ENCODE measurements at places on chromosomes 16 and 17.

GRCh38 chr17:728911-729310, 3.5 kb upstream of the TLCD3A start:
- no peak for DNase-seq

GRCh38 chr17:49850772-49851386, 3.0 kb upstream of the TAC4 start:
- DNase-seq, result no peak

DNA sequence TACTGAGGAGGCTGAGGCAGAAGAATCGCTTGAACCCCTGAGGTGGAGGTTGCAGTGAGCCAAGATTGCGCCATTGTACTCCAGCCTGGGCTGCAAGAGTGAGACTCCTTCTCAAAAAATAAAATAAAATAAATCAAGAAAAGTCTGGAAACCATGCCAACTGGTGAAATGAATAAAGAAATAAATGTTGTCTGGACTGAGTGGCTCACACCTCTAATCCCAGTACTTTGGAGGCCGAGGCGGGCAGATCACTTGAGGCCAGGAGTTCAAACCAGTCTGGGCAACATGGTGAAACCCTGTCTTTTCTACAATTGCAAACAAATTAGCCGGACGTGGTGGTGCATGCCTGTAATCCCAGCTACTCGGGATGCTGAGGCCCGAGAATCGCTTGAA, 744 bp upstream of the LRRC37A3 start:
- DNase-seq, result peak; percentile 8

- DNase-seq, result no peak
These were observed 24.5 kb upstream of the CIBAR2 start for GRCh38 chr16:85136702-85137322.

DNA sequence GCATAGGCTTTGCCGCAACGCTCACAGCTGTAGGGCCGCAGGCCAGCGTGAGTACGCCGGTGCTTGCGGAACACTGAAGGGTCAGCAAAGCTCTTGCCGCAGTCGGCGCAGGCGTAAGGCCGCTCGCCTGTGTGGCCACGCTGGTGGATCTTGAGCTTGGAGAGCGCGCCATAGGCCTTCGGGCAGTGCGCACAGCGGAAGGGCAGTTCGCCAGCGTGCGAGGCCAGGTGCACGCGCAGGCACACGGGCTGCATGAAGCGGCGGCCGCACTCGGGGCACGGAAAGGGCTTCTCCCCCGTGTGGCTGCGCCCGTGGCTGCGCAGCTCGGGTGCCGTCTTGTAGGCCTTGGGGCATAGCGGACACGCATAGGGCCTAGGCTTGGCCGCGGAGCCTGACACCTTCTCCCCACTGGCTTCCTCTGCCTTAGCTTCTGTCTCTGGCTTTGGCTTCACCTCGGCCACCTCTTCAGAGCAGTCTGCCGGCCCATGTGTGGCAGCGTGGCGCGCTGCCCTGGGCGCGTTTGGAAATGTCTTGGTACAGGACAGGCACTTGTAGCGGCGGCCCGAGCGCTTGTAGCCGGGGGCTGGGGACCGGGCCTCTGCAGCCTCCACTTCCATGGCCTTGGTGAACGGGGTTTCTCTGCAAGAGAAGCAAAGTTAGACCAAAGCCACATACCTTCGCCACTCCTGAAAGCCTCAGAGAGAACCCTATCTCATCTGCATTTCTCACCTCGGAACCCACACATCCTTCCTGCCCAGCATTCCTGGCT, 10.0 kb downstream of the ZNF668 start:
- no peak for DNase-seq

DNA sequence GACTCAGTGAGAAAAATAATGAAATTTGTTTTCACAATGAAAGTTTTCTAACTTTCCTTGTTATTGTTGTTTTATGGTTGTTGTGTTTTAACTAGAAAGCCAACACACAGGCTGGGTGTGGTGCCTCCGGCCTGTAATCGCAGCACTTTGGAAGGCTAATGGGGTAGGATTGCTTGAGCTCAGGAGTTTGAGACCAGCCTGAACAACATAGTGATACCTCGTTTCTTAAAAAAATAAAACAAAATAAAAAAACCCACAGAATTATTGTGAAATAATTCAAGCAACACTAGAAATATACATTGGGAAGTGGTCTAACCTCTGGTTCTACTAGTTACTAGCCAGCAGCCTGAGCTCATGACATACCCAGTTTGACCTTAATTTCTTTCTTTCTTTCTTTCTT, 630 bp downstream of the MILR1 start:
- no peak for DNase-seq

DNA sequence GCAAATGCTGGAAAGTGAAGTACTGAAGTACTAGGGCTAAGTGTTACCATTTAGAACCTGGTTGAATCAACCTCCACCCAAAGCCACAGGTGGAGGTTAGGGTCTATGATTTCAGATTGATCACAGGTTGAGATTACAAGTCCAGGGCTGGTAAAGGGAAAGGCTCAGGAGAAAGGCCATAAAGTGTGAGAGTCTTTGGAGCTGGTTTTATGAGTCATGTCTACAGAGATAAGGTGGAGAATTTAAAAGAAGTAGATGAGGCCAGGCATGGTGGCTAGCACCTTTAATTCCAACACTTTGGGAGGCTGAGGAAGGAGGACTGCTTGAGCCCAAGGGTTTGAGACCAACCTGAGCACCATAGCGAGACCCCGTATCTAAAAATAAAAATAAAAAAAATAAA, 221.7 kb upstream of the CDH11 start:
- no peak for DNase-seq

- no peak for DNase-seq
These were observed 8.2 kb downstream of the COTL1 start for GRCh38 chr16:84609563-84610177.

- peak; percentile 53 for DNase-seq
These were observed 196.1 kb downstream of the GSG1L start for GRCh38 chr16:27867122-27868110.

DNA sequence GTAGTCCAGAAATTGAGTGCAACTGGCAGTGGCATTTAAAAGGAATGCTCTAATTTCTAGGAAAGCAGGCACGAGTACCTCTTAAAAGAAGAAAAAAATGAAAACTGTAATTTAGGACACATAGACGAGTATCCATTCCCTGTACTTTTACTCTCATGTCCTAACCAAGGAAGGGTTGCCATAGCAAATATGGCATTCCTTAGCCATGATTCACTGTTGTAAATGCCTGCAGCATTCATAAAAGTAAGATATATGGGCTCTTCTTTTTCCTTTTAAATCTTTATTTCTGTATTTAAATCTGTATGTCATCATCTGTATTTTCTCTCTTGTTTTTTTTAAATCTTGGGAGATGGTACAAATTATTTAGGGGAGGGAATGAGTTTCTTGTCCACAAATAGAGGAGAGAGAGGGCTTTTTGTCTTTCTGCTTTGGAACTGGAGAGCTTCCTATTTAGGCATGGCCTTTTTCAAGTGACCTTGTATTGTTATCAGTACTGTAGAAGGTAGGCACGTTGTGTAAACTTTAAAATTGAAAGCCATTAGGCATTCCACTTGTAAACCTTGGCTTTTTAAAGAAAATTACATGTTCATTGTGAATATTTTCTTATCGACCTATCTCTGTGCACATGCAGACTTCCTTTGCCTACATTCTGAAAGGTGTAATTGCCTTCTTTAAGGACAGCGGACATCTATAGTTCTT, 50.0 kb downstream of the TENT4B start:
- peak; percentile 97 for DNase-seq

DNA sequence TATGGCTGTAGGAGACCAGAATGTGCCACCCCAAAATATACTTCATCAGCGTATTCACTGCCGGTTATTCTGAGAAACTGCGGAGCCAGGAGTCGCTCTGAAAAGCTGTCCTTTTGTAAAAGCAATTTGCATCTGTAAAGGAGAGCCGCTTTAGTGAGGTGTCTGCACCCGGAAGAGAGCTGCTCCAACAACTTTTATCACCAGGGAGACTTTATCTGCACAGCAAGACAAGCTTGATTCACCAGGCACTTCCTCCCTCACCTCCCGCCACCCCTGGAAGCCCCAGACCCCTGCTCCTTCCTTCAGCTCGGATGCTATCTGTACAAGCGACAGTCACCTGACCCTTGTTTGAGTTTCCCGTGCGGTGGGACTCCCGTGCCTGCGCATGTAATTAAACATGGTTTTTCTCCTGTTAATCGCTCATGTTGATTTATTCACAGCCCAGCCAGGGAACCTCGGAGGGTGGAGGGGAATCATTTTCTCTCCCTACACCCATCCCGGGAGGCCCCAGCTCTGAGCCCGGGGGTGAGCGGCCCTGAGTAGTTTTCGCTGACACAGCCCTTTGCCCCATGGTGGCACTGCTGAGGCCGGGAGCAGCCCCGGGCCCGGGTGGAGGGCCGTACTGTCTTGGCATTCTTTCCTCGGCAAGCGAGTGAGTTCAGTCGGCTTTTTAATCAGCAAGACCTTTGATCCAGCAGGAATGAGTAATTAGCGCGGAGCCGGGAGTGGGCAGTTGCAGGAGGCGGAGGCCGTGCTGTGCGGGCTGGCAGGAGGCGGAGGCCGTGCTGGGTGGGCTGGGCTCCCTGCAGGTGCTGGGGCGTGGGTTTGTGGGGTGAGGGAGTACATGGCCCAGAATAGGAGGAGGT, 222.7 kb upstream of the CIBAR2 start:
- DNase-seq, result no peak

- peak; percentile 57 for DNase-seq
These were observed 19.9 kb upstream of the ZNF750 start for GRCh38 chr17:82859431-82860403.

DNA sequence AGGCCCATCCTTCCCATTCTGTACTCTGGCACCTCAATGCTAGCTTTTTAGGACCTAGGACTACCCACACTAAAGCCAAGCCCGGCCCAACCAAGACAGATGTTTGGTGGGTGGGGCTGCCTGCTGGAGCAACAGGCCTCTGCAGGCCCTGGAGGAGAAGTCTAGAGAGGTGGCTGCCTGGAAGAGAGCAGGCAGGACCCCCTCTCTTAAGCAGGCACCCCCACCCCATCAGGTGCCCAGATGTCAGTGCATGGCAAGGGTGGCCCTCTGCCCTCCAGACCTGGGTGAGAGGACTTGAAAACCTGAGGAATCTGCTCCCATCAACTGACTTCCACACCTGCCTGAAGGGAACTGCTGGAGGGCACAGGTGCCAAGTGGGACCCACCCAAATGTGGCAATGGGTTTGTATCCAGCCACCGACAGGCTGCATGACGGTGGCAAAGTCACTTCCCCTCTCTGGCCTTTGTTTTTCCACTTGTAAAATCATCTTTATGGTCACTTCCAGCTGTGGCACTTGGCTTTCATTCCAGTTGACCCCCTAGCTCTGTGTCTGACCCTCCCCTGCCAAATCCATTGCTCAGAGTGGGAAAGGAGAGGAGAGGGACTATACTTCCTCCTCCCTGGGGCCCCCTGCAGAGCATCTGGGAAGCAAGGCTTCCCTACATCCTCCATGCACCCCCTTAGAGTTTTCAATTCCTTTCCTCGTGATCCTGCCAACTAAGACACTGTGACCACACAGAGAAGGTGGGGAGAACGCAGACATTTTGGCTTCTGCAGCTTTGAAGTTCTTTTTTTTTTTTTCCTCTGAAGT, 1.7 kb upstream of the STAT5A start:
- DNase-seq, result no peak

GRCh38 chr16:19997264-19997663, 76.4 kb downstream of the GPR139 start:
- no peak for DNase-seq

All from fibroblast of upper back skin (primary cell).